M059J (cell line): ENCODE measurements at places on chromosomes 1 and 21.
A peak's percentile ranks its signal among the peaks of the same experiment; 100 is the strongest.

DNA sequence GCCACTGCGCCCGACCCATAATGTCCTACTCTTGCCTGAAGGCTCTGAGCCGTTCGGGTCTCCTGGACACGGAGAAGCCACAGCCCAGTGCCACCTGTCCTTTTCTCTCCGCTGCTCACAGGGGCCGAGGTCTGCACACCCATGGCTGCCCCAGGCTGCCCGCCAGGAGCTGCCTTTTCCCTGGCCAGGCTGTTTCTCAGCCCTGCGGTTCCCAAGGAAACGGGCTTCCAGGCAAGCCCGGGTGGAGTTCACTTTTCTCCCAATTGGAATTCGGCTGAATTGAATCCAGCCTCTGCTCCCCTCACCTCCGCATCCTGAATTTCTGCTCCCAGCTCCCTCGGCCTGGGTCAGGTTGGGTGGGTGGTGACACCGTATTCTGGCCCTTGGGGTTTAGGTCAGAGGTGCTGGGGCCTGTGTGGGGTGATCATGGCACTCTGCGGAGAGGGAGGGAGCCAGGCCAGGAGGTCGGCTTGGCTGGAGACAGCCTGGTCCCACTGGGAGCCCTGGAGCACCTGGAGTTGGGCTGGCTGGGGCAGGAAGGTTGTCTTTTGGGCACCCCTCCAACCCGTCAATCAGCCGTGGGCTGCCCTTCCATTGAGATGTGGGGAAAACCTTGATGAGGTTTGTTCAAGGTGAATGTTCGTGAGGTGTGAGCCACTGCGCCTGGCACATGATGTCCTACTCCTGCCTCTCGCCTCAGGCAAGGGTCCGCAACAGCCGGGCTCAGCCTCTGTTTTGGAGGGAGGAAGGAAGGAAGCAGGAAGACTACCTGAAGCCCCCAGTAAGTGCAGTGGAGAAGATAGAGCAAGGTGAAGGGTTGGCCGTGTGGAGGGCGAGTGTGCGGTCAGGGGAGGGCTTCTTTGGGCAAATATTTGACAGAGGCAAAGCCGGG lies 25.1 kb downstream of the RRP1 start:
- peak; percentile 36 for DNase-seq

DNA sequence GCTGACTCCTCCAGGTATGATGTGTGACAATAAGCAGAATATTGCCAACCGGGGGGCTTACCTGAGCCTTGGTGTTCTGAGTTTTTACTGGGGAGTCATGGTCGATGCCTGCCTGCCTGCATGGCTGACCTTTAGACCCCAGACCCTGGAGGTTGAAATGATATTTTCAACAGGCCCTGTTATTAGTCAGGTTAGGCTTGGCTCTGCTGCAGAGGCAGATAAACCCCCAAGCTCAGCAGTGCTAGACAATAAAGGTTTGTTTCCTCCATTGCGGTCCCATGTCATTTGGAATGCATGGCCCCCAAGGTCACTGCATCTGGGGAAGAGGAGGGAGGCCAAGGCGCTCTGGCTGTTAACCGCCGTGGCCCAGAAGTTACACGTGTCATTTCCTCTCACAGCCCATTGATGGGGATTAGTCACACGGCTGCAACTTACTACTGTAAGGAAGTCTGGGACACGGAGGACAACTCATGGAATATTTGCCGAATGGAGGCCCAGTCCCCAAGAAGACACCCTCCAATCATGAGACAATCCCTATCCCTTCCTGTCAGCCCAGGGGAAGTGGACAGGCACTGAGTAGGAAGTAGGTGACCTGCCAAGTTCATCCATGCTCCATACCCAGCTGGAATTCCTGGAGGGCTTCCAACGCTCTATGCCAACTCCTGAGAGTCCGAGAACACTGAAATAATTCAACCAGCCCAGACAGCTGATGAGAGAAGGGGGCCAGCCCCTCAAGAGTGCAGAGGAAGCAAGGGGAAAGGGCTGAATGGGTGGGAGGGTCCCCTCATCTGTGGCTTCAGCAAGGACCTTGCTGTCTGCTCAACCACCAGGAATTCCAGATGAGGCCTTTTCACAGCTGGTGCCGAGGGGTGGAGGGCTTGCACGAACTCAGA lies 97.3 kb downstream of the TAS1R2 start:
- DNase-seq: peak; percentile 36

GRCh38 chr1:45551684-45552083 lies 1.1 kb downstream of the AKR1A1 start:
- no peak for DNase-seq

- DNase-seq: no peak
Measured at GRCh38 chr1:4140241-4140640, 240.2 kb upstream of the C1orf174 start.

- DNase-seq: peak; percentile 38
Measured at GRCh38 chr21:38913120-38913892, 107.6 kb downstream of the ETS2 start.

- peak; percentile 62 for DNase-seq
Measured at GRCh38 chr21:35208810-35209517, 159.9 kb upstream of the RUNX1 start.

DNA sequence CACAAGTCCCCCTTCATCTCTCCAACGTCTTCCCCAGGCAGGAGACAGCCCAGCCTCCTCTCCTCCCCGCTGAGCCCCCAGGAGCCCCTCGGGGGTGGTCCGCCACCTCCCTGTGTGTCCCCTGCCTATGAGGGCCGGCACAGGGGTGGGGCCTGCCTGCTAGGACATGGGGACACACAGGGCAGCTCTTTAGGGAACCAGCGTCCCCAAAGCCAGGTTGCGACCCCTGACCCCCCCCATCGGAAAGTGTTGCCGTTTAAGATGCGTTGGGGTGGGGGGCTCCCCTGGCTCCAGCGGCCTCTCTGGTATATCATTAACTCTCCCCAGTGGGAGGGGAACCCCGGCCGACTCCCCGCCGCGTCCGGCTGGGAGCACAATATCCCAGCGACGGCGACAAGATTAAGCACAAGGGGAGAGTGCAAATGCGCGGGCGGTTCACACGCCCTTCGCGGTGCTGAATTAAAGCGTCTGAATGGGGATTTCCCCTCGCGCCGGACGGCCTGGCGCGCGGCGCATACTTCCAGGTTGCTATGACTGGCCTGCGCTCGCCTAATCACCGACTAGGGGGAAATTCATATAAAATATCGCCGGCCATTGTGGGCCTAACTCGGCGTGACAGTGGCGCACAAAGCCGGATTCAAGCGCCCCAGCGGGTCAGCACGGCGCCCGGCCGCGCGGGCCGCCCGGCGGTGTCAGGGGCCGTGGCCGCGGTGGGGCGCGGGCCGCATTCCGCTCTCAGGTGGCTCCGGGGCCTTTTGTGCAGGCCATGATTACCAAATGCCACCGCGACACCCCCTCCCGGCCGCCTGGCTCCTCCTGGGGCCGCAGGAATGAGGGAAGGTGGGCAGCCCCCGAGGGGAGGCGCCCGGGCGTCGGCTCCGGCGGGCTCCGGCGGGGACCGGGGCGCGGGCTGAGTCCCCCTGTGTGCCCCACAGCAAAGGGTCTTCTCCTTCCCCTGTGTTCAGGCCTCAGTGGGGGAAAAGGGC lies 30.9 kb downstream of the WNT3A start:
- no peak for DNase-seq

- DNase-seq: no peak
Measured at GRCh38 chr1:37705399-37705798, 13.1 kb downstream of the CDCA8 start.

DNA sequence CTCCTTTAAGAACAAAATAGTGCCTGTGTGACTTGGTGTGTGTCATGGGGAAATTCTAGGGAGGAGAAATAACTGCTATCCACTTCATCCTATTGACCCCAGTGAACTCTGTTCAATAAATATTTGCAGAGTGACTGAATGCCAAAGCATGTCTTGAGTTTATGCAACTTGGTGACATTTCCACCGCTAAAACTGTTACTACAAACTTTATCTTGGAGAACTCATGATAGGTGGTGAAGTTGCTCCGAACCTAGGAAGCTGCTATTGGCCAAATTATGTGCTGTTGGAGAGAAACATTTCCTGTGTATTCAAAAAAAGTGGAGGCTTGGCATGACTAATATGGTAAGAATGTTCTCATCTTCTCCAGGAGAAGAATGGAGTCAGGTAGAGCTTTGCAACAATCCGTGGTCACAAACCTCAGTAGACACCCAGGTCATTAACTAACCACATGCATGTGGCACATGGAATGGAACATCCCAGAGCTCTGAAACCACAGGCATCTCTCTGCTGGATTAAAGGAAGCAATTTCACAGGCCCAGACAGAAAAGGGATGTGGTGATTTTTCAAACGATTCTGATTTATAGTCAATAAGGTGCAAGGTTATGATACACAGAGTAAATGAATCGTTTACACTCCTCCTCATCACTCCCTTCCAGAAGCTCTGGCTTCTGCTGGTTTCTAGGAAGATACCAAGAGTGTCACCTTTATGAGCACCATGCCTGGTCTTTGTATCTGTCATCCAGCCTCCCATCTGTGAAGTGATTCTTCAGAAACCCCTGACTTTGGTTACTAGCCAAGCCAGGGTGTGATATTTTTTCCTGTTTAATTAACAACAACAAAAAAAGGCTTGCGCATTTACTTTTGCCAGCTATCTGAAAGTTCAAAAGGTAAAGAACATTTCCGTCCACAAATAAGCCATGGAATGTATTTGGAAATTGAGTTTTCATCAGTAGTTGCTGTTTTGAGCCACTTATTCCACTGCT lies 361.1 kb downstream of the TGFB2 start:
- DNase-seq: peak; percentile 100

- no peak for DNase-seq
Measured at GRCh38 chr1:235244974-235245592, 82.9 kb downstream of the ARID4B start.

GRCh38 chr1:36450270-36450918 lies at the start of gene OSCP1:
TSS of gene OSCP1 (minus strand) at chr1:36450451. CDS start at chr1:36450369, 82 bp downstream.
- peak; percentile 97 for DNase-seq
